ENCODE measurements at places on chromosomes 7 and 10. TPM values are rescaled to one million over a fixed set of nuclear protein-coding genes. Genes with fewer than 3 reads are reported as not detected.
A peak's percentile ranks its signal among the peaks of the same experiment; 100 is the strongest.

- no peak for ATAC-seq
Observed at GRCh38 chr7:5393328-5393727, 30.3 kb downstream of the TNRC18 start.

DNA sequence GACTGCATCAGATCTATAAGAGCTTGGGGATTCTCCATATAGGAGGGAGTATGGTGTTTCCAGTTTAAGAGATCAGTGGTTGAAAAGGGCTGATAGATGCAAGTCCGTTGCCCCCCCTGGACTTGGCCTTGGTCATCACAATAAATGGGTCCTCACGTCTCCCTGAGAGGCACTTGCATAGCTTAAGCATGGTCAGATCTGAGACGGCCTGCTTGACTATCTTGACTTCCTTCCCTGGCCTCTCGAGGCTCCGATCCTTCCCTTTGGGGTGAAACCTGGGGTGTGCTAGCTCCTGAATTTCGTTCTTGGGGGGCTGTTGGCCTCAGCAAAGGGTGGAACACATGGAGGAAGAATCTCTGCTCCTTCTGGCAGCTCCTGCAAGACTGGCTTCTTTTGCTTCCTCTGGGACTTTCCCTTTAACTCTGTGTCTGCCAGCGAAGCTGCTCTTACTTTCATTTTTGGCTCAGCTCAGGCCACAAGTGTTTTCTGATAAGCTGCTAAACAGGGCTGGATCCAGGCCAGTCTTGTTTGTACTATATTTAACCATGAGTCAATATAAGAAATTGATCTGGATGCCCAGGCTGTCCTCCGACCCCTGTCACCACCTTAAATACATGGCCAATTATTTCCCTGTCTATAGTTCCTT, 11.2 kb upstream of the ZNF485 start:
- ATAC-seq: peak; percentile 90

DNA sequence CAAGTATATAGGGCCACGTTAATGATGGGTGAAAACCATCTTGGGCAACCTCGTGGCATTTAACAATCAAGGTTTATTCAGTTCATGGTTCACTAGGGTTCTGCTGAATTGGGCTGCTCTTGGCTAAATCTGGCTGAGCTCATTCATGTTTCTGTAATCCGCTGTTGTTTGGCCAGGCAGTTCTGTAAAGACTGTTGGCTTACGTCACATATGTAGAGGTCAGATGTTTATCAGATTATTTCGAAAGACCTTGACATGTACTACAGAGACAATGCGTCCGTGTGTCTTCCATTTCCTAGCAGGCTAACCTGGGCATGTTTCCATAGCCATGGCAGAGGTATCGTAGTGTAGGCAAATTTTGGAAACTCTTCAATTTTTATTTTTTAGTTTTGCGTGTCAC, 190.0 kb upstream of the ZWINT start:
- no peak for ATAC-seq

DNA sequence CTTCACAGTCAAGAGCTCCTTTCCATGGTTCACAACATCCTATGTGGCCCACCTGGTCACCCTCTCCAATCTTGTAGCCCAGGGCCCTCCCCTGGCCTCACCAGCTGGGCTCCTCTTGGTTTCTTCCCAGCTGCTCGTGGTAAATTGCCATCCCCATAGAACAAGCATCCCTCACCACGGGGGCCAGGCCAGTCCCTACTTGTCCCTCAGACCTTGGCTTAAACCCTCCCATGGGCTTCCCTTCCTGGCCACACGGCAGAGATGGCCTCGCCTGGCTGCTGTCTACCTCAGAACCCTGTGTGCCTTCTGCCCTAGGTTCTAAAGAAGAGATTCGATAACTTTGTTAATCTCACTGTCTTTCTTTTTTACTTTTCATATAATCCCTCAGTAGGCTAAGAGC, 153.3 kb upstream of the TCERG1L start:
- no peak for ATAC-seq

GRCh38 chr10:78954689-78955088, 114.1 kb upstream of the ZMIZ1 start:
- ATAC-seq: no peak

GRCh38 chr10:127368929-127369328, 172.5 kb upstream of the INSYN2A start:
- ATAC-seq: no peak

- peak; percentile 27 for ATAC-seq
Observed at GRCh38 chr10:126210051-126210651, 178.1 kb downstream of the ADAM12 start.

DNA sequence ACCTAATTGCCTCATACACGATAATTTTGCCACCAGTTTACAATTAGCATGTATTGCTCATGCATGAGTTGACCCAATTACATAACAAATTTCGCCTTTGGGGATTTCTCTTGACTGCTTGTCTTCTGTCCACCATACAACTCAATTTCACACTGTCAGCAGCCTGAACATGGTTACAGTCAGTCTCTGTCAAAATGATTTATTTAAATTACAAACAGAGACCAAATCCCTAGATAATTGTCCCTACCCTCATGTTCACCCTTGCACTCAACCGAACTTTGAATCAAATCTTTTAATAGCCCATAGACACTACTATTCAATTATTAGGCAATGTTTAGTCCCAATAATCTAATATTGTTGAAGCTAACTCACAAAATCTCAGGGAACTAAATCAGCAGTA, 59.7 kb upstream of the NEBL start:
- ATAC-seq: peak; percentile 30

DNA sequence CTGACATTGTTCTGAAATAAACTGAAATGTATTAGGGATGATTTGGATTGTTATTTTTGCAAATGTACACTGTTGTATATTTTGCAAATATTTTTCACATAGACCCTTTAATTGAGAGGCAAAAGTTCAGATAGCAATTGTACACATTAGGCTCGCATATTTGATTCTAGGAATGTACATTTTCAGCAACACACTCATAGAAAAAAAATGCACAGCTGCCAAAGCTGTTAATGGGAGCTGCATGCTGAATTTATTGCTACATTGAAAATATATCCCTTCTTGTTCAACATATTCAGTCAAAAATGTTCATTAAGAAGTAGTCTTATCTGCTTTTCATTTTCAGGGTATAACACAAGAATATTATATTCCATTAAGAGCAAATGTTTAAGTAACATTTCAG, 512.9 kb downstream of the ATRNL1 start:
- no peak for ATAC-seq

DNA sequence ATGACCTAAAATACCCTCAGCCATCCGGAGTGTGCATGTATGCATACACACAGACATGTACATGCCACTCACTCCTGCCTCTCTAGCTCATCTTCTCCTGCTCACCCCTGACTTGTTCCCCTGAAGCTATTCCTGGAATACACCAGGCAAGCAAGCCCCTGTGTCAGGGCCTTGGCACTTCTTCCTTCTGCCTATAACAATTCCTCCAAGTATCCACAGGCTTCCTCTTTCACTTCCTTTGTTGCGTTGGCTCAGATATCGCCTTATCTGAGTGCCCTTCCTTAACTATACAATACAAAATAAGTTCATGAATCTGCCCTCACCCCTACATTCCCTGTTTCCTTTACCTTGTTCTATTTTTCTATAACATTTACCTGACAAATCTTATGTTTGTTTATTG, 88.8 kb downstream of the NOD1 start:
- ATAC-seq: no peak

- peak; percentile 6 for ATAC-seq
Observed at GRCh38 chr7:98254951-98255610, 3.0 kb upstream of the TECPR1 start.

DNA sequence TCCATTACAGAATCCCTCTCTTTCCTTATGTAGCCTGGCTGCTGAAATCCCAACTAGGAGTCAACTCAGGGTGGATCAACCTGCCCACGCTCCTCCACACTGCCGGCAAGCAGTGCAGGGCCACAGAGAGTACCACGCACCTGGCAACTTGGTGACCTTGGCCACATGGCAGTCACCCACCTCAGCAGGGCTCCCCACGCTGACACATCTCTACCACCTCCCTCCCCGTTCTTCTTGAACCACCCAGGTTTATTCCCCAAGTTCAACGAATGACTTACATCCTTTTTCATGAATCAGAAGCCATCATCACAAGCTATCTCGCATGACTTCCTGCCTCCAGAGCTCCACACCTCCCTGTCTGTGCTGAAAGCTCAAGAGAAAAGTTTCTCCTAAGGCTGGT, 153.4 kb downstream of the GRID1 start:
- ATAC-seq: no peak

GRCh38 chr7:139915268-139915863, 86.3 kb downstream of the TBXAS1 start:
- ATAC-seq: no peak

- ATAC-seq: no peak
Observed at GRCh38 chr7:20783125-20783699, 3.5 kb downstream of the SP8 start.

DNA sequence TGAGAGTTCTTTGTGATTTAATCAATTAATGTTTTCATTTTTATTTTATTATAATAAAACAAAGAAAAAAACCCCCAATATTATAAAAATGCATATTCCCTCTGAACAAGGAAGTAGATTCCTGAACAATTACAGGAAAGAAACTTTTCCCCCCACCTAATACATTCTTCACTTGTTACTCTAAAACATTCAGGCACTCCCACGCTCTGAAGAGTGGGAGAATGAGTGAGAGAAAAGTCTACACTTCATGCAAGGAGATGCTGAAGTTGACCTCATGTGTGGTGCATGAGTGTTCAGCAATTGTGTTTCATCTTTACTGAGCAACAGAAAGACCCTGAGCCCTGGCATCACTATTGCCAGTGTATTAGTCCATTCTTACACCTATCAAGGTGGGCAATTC, 244.2 kb upstream of the IGFBP3 start:
- no peak for ATAC-seq

GRCh38 chr7:29808075-29808801, 1.9 kb downstream of the WIPF3 start:
- no peak for ATAC-seq

DNA sequence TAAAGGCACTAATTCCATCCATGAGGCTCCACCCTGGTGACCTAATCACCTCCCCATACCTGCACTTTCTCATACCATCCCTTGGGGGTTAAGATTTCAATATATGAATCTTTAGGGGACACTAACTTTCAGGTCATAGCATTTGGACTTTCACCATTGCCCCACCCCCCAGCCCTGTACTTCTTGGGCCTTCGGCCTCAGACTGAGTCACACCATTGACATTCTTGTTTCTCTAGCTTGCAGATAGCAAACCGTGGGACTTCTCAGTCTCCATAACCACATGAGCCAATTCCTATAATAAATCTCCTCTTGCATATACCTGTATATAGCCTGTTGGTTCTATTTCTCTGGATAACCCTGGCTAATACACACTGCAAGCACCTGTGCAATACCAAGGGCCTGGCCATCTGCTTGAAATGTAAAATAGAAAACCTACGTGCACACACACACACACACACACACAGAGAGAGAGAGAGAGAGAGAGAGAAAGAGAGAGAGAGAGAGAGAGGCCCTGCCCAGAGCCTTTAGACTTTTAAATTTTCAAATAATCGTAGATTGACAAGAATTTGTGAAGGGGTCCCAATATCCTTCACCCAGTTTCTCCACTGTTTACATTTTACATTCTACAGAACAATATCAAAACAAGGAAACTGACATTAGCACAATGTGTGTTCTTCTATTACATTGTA, 25.3 kb downstream of the ANXA8 start:
- ATAC-seq: no peak

- no peak for ATAC-seq
Observed at GRCh38 chr7:106813705-106814305, 51.3 kb upstream of the PIK3CG start.

GRCh38 chr7:126768836-126769235, 483.9 kb downstream of the GRM8 start:
- ATAC-seq: no peak

DNA sequence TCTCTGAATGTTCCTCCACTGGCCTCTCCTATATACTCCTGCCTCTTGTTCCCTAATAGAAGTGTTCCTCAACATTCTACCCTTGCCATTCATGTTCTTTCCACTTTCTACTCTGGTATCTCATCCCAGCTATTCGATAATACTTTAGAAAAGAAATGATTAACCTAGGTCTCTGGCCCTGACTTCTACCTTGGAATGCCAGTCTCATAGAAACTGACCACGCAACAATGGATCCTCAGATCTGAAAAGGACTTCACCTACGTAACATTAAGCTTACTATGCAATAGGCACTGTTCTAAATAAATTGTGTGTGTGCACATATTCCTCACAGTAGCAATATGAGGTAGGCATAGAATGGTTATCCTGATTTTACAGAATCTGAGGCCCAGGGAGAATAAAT, 234.5 kb downstream of the DNAJC1 start:
- no peak for ATAC-seq

DNA sequence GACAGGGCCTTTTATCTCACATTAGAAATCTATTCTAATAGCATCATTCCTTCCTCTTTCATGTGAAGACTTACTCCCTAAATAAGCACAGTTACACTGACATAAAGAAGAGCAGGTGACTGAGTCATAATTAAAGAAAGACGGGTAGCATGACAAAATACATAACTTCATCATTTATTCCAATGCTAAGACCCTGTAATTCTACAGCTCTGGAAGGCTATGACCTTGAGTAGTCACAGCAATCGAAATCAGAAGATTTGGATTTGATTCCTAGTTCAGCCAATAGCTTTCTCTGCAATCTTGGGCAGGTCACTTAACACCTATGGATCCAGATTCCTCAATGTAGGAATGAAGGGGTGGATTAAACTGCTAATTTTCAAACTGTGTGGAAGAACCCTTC, 42.7 kb downstream of the KDM7A start:
- ATAC-seq: no peak

DNA sequence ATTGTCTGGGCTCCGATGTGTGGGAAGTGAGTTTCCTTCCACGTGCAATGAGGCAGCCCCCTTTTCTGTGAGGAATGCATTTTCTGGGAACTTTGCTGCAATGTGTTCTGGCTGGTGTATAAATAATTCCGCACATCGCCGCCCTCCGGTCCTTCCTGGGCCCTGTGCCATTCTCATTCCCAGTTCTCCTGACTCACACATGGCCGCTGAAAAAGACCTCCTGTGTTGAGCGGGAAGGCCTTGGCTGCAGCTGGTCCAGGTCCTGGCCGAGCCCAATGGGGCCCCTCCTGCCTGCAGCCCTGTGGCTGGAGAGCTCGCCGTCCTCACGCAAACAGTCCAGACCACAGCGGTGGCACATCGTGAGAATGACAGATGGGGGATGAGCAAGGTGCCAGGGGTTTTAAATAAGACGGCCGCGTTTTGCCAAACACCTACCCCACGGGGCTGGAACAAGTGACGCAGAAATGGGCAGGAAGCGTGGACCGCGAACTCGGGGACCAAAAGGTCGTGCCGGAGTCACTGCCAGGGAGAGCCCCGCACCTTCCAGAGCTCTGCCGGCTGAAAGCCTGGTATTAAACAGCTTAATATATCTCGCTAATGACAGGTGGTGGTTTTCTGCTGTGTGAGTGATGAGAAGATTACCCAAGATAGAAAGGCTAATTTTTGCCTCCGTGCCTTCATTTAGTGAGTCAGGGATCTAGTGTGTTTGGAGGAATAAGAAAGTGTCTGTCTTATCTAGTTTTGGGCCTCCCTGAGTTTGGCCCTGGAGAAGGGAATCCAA, 37.0 kb downstream of the FAM20C start:
- peak; percentile 10 for ATAC-seq

GRCh38 chr10:119360181-119360921, 153.0 kb downstream of the GRK5 start:
- ATAC-seq: no peak

Gene PDE6C
- total RNA-seq: 0.21 TPM

Gene GDF10
- not detected for total RNA-seq

Gene SYNPO2L
- total RNA-seq: 0.33 TPM

Gene CCDC126
- total RNA-seq: 33.5 TPM

Gene CABCOCO1
- 1.3 TPM for total RNA-seq

Gene SYPL1
- total RNA-seq: 11.6 TPM

Gene FKBP6
- total RNA-seq: not detected

Gene LLCFC1
- total RNA-seq: not detected
